ENCODE measurements at places on chromosomes 1 and 21. TPM values are rescaled to one million over a fixed set of nuclear protein-coding genes. Genes with fewer than 3 reads are reported as not detected.

The CNTN2 gene
- polyA plus RNA-seq: not detected

The HFM1 gene
- not detected for polyA plus RNA-seq

The LCE3E gene
- polyA plus RNA-seq: not detected

The ACAP3 gene
- polyA plus RNA-seq: 3.2 TPM

The GREM2 gene
- 0.05 TPM for polyA plus RNA-seq

The TBX19 gene
- 2.2 TPM for polyA plus RNA-seq

The VCAM1 gene
- not detected for polyA plus RNA-seq

The S100PBP gene
- polyA plus RNA-seq: 9.3 TPM

The CITED4 gene
- polyA plus RNA-seq: 28.9 TPM

The CGN gene
- polyA plus RNA-seq: not detected

The ALDH4A1 gene
- polyA plus RNA-seq: 1.3 TPM

The ATP5PF gene
- polyA plus RNA-seq: 292 TPM

The SRSF11 gene
- polyA plus RNA-seq: 86.3 TPM

The CHD5 gene
- polyA plus RNA-seq: not detected

The TCP10L gene
- polyA plus RNA-seq: 1.4 TPM

The CTNNBIP1 gene
- polyA plus RNA-seq: 5.3 TPM

The TRIM45 gene
- polyA plus RNA-seq: not detected

The C8B gene
- polyA plus RNA-seq: not detected

The GJA4 gene
- not detected for polyA plus RNA-seq

The EIF2D gene
- 33.5 TPM for polyA plus RNA-seq
